Fibroblast of lung (primary cell): ENCODE measurements at places on chromosomes 2 and 18. TPM values are rescaled to one million over a fixed set of nuclear protein-coding genes. Genes with fewer than 3 reads are reported as not detected.

- no peaks in the 10 kb centered on the region for H3K36me3 ChIP-seq
- DNase-seq, result no peak
- H3K27ac ChIP-seq, result no peak overlapping the region
- H3K27me3 ChIP-seq, result no peaks in the 10 kb centered on the region
- no peak overlapping the region for H3K4me3 ChIP-seq
- no peaks in the 10 kb centered on the region for H3K4me1 ChIP-seq
Measured at GRCh38 chr2:204885747-204886146, 340.5 kb downstream of the PARD3B start.

- no peaks in the 10 kb centered on the region for H3K36me3 ChIP-seq
- H3K4me1 ChIP-seq, result no peaks in the 10 kb centered on the region
- no peak overlapping the region for H3K27ac ChIP-seq
- H3K4me3 ChIP-seq, result no peak overlapping the region
- H3K27me3 ChIP-seq, result no peaks in the 10 kb centered on the region
Measured at GRCh38 chr2:128488434-128488833, 169.8 kb upstream of the HS6ST1 start.

DNA sequence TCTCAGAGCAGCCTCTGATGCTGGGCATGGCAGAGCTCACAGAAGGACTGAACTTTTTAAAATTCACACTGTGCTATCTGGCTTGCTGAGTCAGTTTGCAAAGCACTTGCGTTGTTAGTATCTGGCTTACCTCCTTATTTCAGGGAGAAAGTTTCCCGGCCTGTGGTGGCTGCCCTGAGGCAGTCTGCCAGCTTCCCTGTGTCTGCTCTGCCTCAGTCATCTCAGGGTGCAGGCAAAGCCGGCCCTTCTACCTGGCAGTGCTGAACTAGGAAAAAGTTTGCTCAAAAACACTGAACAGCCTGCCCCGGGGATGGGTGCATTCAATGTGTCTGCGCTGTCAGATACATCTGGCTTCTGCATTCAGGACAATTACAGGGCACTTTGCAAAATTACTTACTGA lies 90.2 kb upstream of the UXS1 start:
- no peaks in the 10 kb centered on the region for H3K36me3 ChIP-seq
- no peak overlapping the region for H3K27ac ChIP-seq
- no peak for DNase-seq
- H3K4me3 ChIP-seq, result no peak overlapping the region
- no peaks in the 10 kb centered on the region for H3K4me1 ChIP-seq
- H3K27me3 ChIP-seq, result no peaks in the 10 kb centered on the region

GRCh38 chr2:164114937-164115336 lies 379.1 kb upstream of the FIGN start:
- no peaks in the 10 kb centered on the region for H3K36me3 ChIP-seq
- no peaks in the 10 kb centered on the region for H3K4me1 ChIP-seq
- no peak for DNase-seq
- no peak overlapping the region for H3K27ac ChIP-seq

- no peak overlapping the region for H3K27ac ChIP-seq
- no peaks in the 10 kb centered on the region for H3K4me1 ChIP-seq
- H3K27me3 ChIP-seq, result no peaks in the 10 kb centered on the region
- H3K36me3 ChIP-seq, result no peaks in the 10 kb centered on the region
- H3K4me3 ChIP-seq, result no peak overlapping the region
Measured at GRCh38 chr2:8582651-8583399, 99.0 kb upstream of the ID2 start.

- H3K4me1 ChIP-seq, result no peaks in the 10 kb centered on the region
- no peak overlapping the region for H3K4me3 ChIP-seq
- H3K36me3 ChIP-seq, result no peaks in the 10 kb centered on the region
- H3K27me3 ChIP-seq, result no peaks in the 10 kb centered on the region
Measured at GRCh38 chr18:32289483-32290075, 99.7 kb downstream of the MEP1B start.

The POLE4 gene
- total RNA-seq, result 26.3 and 26.7 TPM in 2 replicates

The IL1R1 gene
- 110 and 173 TPM in 2 replicates for total RNA-seq

The VIL1 gene
- total RNA-seq, result not detected in 2 replicates

The FHL2 gene
- total RNA-seq, result 120 and 144 TPM in 2 replicates

The EVX2 gene
- not detected in 2 replicates for total RNA-seq

The IL18RAP gene
- under 0.01 TPM in 1 of 2 replicates, not detected in the other for total RNA-seq

The KIAA2012 gene
- under 0.01 TPM in 1 of 2 replicates, not detected in the other for total RNA-seq
